Muscle of back (tissue), 13 donors: ENCODE measurements at places on chromosomes 2 and 18.

- no peak for DNase-seq
These were observed 68.1 kb upstream of the PELI1 start for GRCh38 chr2:64212346-64212745.

DNA sequence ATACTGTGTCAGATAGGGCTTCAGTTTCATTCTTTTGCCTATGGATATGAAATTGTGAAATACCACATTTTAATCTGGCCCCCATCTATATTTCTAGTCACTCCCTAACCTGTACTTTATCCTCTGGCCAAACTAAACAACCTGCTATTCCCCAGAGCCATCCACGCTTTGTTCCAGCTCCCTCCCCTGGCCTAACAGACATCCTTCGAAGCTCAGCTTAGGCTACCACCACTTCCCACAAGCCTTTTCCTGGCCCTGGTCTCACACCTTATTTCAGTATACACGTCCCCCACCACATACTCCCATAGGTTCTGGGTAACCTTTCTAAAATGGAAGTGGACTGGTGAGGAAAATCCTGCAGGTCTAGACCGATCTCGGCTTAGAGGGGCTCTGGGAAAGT lies 55.4 kb downstream of the MAP4K3 start:
- DNase-seq, result no peak

DNA sequence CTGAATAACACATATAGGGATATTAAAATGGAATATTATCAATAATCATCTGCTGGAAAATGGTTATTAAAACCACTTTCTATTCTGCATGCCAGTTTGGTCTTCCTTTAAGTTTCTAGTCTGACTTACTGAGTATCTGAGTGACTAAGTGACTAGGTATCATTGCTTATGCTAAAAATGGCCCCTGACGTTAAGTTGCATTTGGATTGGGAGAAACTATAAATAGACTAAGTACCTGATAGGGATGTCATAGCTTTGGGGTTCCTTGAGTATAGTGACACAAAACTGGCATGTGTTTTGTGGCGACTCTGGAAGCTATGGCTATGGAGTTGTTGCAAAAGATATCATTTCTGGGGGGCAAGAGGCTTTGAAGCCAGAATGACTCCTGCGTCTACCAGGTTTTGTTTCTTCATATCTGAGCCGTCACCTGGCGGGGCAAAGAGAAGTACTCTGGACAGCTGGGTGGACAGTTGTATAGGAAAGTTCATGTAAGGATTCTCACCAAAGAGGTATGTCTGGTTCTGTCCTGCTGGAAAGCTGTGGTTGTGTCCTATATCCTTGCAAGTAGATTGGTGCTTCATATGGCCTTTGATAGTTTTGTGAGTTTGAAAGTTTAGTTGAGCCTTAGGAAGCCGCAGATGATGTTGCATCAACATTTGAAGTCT lies 17.9 kb downstream of the ITGAV start:
- no peak for DNase-seq

- DNase-seq, result no peak
These were observed at the start of gene GTF2A1L for GRCh38 chr2:48617618-48618017. Gene GTF2A1L, plus strand, starts transcription at chr2:48617856. Its CDS starts 19 bp downstream, at chr2:48617875.

- no peak for DNase-seq
These were observed 91.6 kb upstream of the TTC39C start for GRCh38 chr18:23922939-23923338.
